ENCODE measurements at places on chromosomes 12 and 14.
A peak's percentile ranks its signal among the peaks of the same experiment; 100 is the strongest.

- peak; percentile 70 for DNase-seq
Observed at GRCh38 chr12:31238764-31239387, 87.1 kb downstream of the SINHCAF start.

DNA sequence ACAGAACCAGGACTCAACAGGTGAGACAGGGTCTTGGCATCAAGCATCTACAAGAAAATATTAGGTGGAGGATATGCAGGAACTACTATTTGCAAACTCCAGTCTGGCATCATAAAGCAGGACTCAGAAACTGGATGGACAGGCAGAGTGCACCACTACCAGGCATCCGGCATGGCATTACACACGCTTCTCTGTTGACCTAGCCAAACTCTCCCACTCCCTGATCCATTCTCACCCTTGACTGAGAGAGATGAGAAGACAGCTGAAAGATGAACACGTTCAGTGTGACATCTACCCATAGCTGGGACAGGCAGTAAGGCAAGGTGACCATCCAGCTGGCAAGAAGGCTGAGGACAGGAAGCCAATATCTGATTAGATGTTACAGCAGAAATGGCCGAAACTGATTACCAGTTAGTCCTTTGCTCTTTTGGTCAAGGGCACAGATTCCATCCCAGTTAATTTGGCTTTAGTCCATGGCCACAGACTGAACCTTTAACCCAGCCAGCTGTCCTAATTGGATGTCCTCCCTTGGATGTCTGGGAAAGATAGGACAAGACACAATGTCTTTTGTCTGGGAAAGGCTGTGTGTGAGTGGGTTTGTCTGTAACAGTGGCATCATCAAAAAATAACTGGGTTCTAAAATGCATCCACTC lies 71.6 kb downstream of the BBS10 start:
- DNase-seq, result no peak

GRCh38 chr12:129772501-129773493 lies 131.0 kb downstream of the TMEM132D start:
- no peak for DNase-seq

GRCh38 chr12:9742661-9743060 lies 9.8 kb upstream of the CLECL1 start:
- no peak for DNase-seq

- no peak for DNase-seq
Observed at GRCh38 chr12:64826234-64826633, 1.8 kb downstream of the TBC1D30 start.

GRCh38 chr14:75794615-75795038 lies 133.6 kb downstream of the TTLL5 start:
- DNase-seq, result no peak

- peak; percentile 66 for DNase-seq
Observed at GRCh38 chr12:30794591-30795409, 40.0 kb upstream of the CAPRIN2 start.

DNA sequence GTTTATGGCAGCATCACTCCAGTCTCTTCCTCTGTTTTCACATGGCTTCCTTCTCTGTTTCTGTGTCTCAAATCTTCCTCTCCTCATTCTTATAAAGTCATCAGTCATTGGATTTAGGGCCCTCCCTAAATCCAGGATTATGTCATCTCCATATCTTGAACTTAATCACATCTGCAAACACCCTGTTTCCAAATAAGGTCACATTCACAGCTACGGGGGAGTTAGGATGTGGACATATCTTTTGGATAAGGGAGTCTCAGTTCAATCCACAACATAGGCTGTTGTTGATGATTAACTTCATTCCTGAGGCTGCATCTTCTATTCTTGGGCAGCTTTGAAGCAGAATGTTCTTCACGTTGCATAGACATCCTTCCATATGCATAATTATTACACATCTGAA lies 40.3 kb upstream of the NTF3 start:
- DNase-seq, result no peak

GRCh38 chr14:105876158-105876557 lies 349.8 kb downstream of the TMEM121 start:
- DNase-seq, result no peak

- DNase-seq, result no peak
Observed at GRCh38 chr12:103530307-103531066, 34.7 kb upstream of the C12orf42 start.

- DNase-seq, result no peak
Observed at GRCh38 chr12:3038166-3038565, 39.0 kb upstream of the TSPAN9 start.

GRCh38 chr12:70603044-70603443 lies 34.2 kb downstream of the PTPRB start:
- no peak for DNase-seq

- DNase-seq, result peak; percentile 9
Observed at GRCh38 chr12:58919231-58920101, 838 bp downstream of the LRIG3 start.

DNA sequence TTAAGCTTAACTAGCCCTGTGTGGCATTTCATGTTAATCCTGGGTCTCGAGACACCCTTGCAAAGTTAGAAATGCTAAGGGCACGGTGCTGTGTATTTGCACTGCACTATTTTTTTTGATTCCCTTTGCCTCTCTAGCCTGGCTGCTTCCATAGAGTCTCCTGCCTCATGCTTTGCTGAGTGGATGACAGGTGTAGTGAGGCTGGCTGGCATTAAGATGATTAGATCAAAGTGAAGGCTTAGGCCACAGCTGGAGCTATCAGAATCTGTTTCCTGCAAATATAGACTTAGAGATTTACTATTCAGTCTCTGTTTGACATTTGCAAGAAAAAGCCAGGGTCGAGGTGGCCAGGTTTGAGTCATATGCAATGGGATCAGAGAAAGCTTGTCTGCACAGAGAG lies 791.1 kb downstream of the AACS start:
- DNase-seq, result no peak

- DNase-seq, result no peak
Observed at GRCh38 chr12:109736552-109737108, 23.0 kb downstream of the FAM222A start.

DNA sequence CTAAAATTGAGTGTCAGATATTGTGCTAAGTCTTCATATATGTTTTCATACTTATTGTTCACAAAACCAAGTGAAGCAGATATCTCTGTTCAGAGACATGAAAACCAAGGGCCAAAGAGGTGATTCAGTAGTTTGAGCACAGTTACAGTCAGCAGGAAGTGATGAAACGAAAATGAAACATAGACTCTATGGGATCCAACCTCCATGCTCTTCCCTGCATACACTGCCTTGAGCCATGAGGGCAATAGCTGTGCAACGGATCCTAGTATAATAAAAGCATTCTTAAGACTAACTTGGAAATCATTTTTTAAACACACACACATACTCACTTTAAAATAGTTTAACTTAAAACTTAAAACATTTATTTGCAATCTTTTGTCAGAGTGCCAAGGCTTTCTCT lies 27.9 kb downstream of the ESR2 start:
- peak; percentile 33 for DNase-seq

GRCh38 chr12:108505129-108505528 lies 9.9 kb upstream of the FICD start:
- DNase-seq, result no peak

DNA sequence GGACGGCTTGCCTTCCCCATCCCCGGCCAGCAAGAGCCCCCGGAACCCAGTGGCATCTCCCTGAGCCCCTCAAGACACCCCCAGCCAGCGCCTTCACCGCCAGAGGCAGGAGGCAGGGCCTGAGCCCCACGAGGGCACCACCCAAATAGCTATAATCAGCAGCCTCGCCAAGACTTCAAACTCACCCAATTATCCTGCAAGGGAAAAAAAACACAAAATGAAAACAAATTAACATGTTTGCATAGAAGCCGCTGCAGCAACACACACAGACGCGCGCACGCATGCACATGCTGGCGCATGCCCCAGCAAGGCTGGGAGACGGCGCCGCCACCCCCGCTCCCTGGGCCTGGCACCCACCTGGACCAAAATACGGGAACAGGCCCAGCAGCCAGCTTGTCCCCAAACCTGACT lies 15.8 kb downstream of the FAM222A start:
- no peak for DNase-seq

GRCh38 chr12:91984556-91984955 lies 161.1 kb downstream of the BTG1 start:
- no peak for DNase-seq

- no peak for DNase-seq
Observed at GRCh38 chr14:45270031-45270430, 17.0 kb upstream of the MIS18BP1 start.

DNA sequence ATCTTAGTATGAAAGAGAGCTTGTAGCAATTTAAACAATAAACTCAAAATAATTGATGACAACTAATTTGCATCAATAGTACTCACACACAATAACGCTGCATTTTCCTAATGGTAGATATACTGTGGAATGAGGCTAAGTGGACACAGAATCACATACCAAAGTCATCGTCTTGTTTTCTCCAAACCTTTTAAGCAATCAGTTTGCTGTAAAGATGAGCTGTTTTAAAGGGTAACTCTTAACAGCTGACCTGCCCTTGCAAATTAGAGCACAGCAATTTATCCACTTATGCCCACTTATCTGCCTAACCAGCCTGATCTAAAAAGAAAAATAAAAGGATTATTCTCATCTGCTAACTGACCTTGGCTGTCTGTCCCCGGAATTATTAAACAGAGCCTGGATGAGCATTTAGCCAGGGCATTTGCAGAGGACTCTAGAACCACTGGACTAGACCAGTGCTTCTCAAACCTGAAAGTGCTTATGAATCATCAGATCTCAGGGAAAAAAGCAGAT lies 174.3 kb upstream of the BCL2L14 start:
- DNase-seq, result no peak

DNA sequence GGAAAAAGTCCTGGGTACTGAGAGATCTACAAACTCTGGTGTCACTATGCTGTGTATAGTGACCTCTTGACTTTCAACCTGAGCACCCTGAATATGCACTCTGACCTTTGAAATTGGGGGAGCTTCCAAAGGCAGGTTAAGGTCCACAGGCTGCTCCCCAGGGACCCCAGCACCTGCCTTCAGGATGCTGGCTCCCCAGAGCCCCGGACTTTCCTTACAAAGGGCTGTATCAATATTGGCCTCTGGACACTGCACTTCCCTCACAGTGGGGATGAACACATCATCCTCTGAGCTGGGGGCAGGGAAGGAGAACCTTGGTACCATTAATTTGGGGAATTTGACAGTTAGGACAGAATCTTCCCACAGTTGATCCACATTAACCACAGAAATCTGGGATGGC lies 14.3 kb downstream of the PLD4 start:
- no peak for DNase-seq

DNA sequence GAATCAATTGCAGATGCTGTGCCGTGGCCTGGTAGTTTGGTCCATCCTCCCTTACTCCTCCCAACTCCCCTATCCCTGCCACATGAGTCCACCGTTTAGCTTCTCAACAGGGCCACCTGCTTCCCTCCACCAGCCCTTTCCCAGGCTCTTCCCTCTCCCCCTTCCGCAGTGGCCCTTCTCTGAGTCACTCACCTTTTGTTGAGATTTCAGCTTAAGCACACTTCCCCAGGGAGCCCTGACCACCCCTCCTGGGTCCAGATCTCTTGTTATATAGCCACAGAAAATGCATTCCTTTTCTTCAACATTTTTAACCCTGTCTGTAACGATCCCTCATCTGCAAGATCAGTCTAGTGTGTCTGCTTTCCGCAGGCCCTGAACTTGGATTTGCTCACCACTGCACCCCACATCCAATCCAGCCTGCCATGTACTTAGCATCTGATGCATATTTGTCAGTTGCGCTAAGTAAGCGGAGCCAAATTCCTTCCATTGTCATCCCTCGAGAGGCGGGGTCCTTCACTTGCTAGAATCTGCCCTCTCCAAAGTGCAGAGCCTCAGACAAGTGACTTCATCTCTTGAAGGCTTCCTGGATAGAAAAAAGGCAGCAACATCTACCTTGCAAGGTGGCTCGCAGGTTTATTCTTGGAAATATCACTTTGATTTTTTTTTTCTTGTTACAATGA lies 41.1 kb downstream of the TMEM63C start:
- no peak for DNase-seq

DNA sequence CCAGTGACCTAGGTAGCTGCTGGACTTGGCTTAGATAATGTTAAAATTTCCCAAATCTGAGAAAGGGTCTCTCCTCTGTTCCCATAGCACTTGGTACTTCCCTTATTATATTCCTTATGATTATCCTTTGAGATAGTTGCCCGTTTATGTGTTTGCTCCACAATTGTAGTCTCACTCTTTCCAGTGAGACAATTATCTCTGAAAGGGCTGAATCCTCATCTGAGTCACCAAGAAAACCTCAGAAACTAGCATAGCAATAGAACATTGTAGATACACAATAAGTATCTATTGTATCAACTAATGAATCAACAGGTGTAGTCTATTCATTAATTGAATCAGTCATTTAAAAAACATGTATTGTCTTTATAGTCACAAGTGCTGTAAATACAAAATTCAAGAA lies 119.1 kb upstream of the FAR2 start:
- no peak for DNase-seq

Measured in H54 (cell line).